ENCODE measurements at places on chromosomes 4 and X.

GRCh38 chr4:80188801-80189458 is 8.4 kb upstream of the PRDM8 start:
- no peak for DNase-seq

DNA sequence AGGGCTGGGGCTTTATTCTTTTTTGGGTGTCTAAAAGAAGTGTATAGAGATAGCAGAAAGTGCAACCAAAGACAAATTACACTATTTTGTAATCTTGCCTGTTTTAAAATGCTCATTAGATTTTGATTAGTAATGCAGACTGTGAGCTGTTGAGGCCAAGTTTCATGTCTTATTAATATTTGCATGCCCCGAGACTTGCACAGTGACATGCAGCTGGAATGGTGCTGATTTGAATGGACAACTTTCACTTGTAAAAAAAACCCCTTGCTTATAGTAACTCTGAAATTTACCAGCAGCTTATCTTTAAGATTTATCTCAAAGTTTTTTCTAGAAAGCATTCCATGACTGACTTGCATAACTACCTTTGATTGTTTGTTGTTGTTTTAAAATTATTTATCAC is 835.1 kb upstream of the IGFBP7 start:
- no peak for DNase-seq

GRCh38 chr4:7157666-7158065 is 34.7 kb upstream of the SORCS2 start:
- no peak for DNase-seq

DNA sequence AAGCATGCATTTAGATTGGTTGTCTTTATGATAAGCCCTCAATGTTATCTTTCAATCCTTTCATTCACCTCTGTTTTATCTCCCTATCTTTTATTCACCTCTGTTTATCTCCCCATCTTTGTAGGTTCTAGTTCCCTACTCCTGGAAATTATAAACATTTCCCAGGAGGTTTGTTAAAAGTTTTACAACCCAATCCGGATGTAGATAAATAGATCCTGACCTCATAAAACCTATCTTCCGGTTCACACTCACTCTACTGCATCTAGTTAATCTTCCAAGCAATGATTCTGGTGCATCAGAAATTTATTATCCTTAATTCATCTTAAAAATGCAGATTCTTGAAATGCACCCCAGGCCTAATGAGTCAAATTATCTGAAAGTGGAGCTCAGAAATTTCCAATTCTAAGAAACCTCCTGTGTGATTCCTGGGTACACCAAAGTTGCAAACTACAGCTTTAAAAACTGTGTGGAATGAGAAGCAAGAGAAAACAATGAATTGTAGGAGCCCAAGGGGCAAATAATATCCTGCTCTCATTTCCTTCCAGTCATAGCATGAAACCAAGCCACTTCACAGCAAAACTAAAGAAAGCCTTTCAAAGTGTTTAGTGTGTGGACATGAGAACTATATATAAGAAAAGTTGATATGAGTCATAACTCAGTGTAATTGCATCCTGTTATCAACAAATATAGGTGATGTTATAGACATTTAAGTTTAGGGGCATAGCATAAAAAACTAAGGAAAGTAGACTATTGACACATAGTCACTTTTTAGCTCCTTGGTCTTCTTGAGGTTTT is 51.1 kb upstream of the UGT8 start:
- DNase-seq: no peak

GRCh38 chr4:138392751-138393308 is 150.7 kb upstream of the SLC7A11 start:
- no peak for DNase-seq

GRCh38 chrX:19972984-19973383 is 17.9 kb downstream of the BCLAF3 start:
- no peak for DNase-seq
